Retina (tissue), 1 donor: ENCODE measurements at places on chromosomes 7 and 10.
A peak's percentile ranks its signal among the peaks of the same experiment; 100 is the strongest.

DNA sequence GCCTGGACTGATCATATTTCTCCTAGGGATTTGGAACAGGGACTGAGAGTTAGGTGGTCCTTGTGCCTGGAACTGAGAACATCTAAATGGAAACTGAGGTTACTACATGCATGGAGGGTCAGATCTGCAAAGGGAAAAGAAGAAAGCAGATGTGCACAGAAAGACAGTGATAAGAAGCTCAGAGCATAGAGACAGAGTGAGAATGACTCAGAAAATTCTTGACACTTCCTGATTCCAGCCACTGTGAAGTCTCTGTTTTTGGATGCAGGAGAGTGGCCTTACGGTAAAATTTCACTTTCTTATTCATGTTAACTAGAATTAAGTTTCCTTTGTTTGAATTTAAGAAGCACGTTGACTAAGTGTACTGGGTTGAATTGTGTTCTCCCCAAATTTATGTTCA lies 241.7 kb downstream of the TMEM26 start:
- DNase-seq, result no peak

- DNase-seq, result no peak
These were observed 23.2 kb downstream of the PILRA start for GRCh38 chr7:100396421-100396982.

GRCh38 chr7:11612737-11613136 lies 219.3 kb downstream of the THSD7A start:
- no peak for DNase-seq

GRCh38 chr10:85900061-85900460 lies 466.5 kb downstream of the GRID1 start:
- DNase-seq, result no peak

DNA sequence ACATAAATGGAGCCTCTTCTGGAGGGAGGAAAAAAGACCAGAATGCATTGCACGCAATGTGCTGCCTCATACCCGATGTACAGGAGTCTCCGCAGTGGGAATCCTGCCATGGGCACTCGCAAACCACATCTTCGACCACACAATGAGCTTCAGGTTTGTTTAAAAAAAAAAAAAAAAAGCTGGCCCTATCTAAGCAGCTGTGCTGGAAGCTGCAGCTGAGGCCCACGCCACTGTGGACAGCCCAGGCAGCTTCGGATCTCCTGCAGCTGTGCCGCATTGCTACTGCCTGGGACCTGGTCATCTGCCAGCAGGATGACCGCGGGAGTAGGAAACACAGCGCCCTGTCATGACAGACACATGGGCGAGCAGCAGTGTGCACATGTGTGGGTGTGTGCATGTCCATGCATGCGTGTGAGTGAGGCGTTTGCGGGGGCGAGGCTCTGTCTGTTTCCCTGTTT lies 26.0 kb downstream of the EN2 start:
- DNase-seq, result peak; percentile 63

DNA sequence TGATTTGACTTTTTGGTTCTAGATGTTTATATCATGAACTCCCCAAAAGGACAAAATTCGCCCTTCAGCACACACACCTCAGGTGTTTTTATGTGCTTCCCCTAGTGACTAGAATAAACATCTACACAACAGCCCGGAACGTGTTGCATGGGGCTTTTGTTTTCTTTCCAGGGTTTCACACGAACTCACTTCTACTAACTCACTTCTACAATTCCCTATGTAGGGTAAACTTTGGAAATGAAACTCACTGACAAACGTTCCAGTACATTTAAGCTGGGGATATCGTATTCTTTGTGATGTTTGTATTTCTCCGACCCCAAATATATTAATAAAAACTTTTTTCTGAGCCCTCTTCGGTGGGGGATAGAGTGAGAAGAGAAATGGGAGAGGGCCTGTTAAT lies 1.4 kb downstream of the TRA2A start:
- peak; percentile 20 for DNase-seq

- DNase-seq, result no peak
These were observed 54.7 kb downstream of the RBM20 start for GRCh38 chr10:110698782-110699201.

DNA sequence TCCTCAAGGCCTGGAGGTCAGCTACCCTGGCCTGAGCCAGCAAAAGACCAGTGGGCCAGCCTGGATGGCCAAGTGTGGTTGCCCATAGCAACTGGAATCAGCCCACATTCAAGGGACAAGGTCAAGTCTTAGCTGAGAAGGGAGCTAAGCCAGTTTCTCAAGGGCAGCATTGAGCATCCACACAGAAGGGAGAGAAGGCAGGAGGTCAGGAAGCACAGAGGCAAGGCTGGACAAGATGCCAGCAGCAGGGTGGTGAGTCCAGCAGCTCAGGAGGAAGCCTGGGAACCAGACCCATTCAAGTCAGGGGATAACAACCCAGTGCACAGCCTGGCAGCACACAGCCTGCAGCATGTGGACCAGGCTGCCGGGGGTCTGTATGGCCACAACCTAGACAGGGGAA lies 54.0 kb upstream of the ZMIZ1 start:
- DNase-seq, result no peak

DNA sequence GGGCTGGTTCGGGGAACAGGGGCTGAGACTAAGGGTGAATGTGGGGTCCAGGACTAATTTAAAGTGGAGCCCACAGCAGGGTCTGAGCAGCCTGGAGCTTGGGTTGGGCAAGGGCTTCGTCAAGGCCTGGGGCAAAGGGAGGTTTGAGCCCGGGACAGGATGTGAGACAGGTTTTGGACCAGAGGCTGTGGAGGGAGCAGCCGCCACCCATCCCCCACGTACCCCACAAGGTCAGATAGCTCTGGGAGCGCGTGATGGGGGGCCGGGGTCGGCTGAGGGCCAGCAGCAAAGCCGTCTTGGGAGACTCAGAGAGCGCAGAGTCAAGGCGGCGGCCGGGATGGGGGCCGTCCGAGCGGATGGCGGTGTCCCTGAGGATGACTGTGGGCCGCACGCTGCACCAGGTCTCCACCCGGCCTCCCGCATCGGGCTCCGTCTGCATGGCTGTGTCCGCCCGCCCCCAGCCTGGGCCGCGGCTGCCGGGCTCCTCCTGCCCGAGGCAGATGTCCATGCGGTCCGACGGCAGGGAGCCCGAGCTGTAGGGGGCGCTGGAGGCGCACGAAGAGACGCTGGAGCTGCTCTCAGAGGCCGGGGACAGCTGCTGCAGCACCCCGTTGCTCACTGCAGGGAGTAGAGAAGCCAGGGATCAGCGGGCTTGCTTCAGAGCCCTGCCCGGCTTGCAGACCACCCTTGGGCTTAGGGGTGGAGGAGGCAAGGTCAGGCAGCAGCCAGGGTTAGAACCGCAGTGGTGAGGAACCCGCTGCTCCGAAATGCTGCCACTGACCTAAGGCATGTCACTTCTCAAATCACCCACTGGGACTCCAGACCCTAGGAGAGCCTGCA lies 12.1 kb downstream of the PDZD7 start:
- DNase-seq, result peak; percentile 88

GRCh38 chr7:47253650-47254080 lies 328.2 kb downstream of the TNS3 start:
- DNase-seq, result peak; percentile 82

DNA sequence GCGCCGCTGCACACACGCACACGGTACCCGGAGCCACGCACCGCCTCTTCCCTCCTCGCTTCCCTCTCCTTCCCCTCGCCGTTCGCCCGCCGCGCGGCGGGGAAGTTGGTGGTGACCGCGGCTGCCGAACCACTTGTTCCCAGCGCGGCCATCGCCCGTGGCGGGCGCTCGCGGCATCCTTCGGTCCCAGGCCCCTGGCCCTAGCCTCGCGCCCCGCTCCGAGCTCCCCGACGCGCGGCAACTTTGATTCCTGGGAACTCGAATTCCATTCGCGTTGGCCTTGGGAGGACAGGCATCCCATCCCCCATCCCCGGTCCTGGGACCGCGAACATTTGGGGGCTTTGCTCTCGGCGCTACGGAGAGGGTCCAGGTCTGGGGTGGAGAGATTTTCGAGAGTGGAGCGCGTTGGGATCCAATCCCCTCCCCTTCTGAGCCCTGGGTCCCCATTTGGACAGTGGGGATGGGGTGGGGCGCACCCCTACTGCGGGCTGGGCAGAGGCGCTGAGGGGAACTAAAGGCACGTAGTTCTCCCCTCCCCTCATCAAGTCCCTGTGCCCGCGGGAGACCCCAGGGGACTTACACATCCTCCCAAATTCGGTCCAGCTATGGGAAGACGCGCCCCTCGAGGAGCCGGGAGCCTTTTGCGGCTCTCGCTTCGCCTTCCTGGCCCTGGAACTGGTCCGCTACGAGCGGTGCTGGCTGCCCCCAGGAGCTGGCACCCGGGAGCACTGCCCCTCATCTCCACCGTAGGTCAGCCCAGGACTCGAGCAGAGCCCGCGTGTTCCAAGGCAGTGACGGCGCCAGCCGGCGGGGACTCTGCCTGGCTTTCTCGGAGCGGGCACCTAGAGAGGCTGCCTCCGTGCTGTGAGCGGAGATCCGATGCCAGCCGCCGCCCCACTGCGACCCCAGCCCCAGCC lies 834 bp downstream of the CDH23 start:
- DNase-seq, result peak; percentile 82

- DNase-seq, result no peak
These were observed 460.1 kb downstream of the MAGI2 start for GRCh38 chr7:78993341-78993740.

DNA sequence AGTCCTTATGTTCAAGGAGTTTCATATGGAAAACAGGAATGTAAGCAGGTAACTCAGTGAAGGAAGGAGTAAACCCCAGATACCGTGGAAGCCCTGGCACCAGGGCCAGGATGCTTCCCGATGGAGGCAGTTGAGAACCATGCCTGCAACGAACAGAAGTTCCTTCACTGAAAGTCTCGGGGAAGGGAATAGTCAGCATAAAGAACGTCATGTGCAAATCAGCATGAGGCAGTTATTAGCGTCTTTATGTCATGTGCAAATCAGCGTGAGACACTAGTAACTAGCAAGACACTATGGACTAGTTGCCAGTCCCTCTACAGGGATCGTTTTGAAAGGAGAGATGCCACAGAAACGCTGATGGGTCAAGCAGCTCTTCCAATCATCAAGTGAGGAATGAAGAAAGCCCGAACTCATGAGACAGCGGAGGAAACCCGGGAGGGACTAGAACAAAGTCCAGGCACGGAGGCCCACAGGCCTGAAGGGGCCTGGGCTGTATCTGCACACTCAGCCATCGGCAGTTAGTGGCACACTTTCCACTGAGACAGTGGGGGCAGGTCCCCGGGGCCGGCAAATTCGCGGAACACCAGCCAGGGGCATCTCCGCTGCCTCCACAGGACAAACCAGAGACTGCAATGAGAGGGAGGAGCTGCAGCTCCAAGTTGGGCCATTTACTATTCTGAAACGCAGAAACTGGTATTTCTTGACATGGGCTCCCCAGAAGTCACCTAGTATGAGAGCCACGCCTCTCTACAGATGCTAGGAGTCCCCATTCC lies 109.6 kb downstream of the SFMBT2 start:
- peak; percentile 29 for DNase-seq

DNA sequence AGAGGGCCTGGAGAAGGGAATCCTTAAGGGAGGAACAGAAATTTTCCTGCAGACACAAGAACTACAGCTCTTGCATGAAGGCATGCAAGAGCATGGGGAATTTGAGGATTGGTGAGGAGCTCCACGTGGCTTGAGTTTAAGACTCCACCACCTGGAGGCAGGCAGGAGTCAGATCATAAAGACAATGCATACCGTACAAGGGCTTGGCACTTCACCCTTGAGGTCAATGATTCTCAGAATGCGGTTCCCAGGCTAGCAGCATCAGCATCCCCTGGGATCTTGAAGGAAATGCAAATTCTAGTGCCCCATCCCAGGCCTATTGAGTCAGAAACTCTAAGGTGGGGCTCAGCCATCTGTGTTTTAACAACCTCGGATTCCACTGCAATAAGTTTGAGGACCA lies 143.8 kb downstream of the C7orf25 start:
- DNase-seq, result no peak

GRCh38 chr10:44806950-44807349 lies 104.2 kb upstream of the TMEM72 start:
- DNase-seq, result no peak

DNA sequence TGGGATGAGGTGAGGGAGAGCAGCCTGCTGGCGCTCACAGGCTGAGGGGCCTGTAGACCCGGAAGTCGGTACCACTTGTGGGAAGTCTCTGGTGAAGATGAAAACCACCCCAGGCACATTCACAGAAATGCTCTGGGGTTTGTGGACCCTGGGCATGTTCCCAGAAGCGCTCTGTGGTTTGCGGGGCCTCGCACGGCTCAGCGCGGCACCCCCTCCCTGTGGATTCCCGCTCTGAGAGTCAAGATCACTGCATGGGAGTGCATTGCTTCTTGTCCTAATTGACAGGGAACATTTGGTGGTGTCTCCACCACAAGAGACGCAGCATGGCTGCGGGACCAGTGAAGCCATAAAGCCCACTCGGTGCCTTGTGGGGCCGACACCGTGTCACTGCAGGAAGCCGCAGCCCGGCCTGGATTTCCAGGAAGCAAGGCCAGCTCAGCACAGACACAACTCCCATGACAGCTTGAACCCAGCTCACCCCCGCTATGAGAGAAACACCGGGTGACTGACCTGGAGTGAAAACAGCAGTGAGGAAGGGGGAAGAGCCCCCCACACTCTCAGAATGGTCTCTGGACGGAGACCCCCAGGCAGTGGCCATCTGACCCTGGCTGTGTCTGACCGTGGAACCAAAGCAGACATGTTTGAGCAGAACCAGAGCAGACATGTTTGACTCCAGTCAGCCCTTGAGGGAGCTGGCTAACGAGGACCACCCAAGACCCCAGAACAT lies 157.2 kb downstream of the PTPRN2 start:
- DNase-seq, result no peak

GRCh38 chr10:4943821-4944220 lies 19.4 kb upstream of the AKR1C1 start:
- DNase-seq, result no peak

DNA sequence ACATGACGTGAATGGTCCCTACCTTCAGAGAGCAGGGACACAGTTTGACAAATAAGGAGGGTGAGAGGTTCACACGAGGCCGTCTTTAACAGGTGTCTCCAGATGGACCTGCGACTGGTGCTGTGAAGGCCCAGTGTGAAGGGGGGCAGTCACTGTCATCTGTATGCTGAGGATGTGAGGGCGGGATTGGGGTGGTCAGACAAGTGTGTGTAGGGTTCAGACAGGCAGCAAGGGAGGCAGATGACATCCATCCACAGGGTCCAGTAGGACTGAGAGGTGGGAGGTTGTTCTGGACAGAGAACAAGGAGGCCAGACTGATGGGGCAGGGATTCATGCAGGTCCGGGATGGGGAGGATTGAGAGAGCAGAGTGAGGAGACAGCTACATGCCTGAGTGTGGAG lies 232.6 kb upstream of the GPR26 start:
- no peak for DNase-seq

DNA sequence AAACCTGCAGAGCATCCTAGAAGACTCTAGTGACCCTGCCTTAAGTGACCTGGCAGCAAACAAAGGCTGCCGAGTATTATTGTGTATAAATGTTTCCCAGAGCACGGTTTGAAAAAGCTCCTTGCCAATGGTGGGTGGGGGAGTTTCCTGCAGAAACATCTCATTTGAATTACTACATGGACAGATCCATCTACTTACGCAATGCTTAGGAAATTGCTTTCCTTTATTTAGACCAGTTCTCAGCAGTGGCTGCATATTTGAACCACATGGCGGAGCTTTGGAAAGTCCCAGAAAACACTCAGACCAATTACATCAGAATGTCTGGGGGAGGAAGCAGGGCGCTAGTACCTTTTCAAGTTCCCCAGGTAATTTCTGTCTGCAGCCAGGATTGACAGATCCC lies 560.9 kb downstream of the SDK1 start:
- DNase-seq, result no peak

- no peak for DNase-seq
These were observed 182.8 kb downstream of the ARHGAP12 start for GRCh38 chr10:31745612-31746376.
